Cardiac muscle cell (in vitro differentiated cells and primary cell): ENCODE measurements at places on chromosomes 1 and 21.

- peak; percentile 99 for DNase-seq
Observed at GRCh38 chr1:26275580-26276431, 4.1 kb upstream of the SH3BGRL3 start.

DNA sequence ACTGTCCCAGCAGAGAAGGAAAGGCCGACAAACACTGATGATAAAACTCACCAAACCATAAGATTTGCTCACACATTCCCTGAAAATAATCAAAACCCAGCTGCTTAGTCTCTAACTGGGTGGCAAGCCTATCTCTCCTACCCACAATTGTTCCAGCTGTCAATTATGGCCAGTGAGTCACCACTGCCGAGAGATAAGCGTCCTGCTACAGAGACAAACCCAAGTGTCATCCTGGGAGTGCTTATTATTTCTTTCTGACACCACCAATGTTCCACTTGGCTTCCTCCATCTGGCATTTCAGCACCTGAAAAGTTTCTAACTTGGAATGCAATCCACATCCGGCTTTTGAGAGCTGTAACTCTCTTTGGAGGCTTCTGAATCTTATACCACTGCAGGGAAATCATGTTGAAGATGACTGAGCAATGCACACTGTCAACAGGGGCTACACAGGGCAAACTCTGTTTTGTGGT is 51.5 kb upstream of the VAV3 start:
- DNase-seq: peak; percentile 37

DNA sequence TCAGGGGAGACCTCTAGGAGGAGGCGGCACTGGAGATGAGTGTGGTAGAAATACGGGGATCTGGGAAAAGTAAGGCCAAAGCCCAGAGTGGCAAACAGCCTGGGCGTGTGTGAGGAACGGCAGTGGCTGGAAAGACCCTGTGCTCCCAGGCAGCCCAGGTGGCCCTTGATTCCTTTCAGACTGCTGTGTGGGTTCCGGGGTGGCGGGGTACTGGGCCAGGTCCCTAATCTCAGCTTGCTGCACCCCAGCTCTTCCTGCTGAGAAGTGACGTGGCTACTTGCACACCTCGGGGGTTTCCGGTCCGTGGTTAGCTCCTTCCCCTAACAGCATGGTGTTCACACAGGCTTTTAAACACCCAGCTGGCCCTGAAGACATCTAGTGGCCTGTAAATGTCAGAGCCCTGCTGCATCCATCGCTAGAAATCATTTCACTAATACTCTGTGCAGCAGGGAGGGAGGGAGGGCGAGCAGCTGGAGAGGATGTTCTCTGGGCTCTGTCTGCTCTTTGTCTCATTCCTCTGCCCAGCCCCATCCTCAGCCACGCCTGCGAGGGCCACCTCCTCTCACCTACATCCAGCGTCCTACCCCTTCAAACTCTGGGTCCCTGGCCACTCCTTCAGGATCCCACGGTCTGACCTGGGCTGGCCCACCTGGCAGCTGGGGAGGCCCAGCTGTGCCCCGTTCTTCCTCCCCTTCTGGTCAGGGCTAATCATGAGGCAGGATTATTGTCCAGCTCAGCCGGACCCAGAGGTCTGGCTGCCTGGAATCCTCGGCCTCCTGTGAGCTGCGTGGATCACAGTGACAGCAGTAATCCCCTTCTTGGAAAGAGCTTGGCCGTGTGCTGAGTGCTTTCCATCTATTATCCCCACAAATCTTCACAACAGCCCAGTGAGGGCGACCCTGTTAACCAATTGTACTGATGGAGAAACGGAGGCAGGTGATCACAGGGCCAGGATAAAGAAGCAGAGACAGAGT is 7.2 kb downstream of the ZDHHC18 start:
- no peak for DNase-seq

GRCh38 chr1:203252678-203253077 is 23.2 kb upstream of the CHIT1 start:
- DNase-seq: no peak

DNA sequence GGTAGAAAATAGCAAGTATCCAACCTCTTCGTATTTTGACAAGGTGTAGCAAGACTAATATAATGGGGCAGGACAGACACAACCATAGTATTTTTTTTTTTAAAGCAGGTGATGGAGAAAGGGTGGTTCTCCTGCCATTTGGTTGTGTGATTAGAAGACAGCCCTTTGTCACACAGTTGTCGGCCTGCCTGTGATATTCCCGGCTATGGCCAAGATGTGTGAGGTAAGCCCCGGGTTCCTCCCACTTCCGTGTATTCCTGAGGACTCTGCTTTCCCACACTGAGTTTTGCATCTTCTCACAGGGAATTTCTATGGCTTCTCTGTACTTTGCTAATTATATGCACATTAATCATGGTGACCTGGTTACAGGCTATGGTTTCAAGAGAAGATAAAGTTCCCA is 35.9 kb downstream of the ZNF496 start:
- DNase-seq: no peak

GRCh38 chr1:189237008-189237407 is 1240.7 kb downstream of the BRINP3 start:
- DNase-seq: no peak

GRCh38 chr1:169060919-169061639 is 45.4 kb upstream of the ATP1B1 start:
- no peak for DNase-seq

- DNase-seq: peak; percentile 76
Observed at GRCh38 chr1:22611530-22611947, 24.9 kb upstream of the C1QA start.

GRCh38 chr1:173318788-173319187 is 111.7 kb upstream of the TNFSF4 start:
- no peak for DNase-seq

DNA sequence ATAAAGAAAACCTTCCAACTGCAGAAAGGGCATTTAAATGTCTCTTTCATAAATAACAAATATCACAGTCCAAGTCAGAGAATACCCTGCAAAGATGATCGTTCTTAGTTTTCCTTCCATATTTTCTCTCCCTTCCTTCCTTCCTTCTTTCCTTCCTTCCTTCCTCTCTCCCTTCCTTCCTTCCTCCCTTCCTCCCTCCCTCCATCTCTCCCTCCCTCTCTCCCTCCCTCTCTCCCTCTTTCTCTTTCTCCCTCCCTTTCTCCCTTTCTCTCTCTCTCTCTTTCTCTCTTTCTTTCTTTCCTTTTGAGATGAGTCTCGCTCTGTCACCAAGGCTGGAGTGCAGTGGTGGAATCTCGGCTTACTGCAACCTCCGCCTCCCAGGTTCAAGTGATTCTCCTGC is 29.0 kb upstream of the SCAF4 start:
- DNase-seq: no peak

GRCh38 chr1:43885279-43885801 is 48.3 kb upstream of the ARTN start:
- DNase-seq: peak; percentile 61

DNA sequence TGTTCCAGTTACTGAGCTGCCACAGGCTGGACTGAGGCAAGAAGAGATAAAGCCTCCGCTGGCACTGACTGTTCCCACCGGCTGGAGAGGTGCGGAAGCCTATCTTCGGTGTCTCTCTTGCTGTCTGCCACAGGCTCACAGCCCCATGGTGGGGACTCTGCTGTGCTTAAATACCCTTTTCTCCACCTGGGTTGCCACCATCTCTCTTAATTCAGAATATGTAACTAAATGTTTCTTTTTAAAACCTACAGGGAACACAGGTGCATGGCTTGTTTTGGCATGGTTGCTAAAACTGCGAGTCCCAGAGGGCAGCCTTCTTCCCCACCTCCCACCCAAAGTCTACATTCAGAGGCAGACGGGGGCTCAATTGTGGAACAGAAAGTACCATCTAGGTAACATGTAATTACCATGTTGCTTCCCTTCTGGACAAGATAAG is 8.1 kb upstream of the LBR start:
- DNase-seq: no peak

GRCh38 chr21:15224346-15225086 is 159.7 kb upstream of the NRIP1 start:
- peak; percentile 90 for DNase-seq

DNA sequence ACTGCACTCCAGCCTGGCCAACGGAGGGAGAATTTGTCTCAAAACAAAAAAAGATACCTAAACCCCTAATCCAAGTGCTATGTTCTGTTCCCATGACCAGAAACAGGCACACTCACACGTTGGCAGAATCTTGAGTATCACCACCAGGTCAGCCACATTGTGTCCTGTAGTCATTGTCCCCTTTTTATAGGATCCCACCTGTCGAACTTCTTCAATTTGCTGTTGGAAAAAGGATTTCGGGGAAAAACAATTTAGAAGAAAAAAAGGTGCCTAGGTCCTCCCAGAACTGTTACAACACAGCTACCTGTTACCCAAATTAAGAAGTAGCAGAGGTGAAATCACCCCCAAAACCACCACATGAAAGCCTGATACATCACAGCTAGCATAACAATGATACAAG is 3.4 kb downstream of the ILF2 start:
- no peak for DNase-seq

GRCh38 chr1:184048561-184049240 is 2.8 kb upstream of the TSEN15 start:
- DNase-seq: no peak

GRCh38 chr1:24491577-24492360 is 10.9 kb upstream of the RCAN3 start:
- no peak for DNase-seq
